ENCODE measurements at places on chromosomes 2 and 18.
A peak's percentile ranks its signal among the peaks of the same experiment; 100 is the strongest.

DNA sequence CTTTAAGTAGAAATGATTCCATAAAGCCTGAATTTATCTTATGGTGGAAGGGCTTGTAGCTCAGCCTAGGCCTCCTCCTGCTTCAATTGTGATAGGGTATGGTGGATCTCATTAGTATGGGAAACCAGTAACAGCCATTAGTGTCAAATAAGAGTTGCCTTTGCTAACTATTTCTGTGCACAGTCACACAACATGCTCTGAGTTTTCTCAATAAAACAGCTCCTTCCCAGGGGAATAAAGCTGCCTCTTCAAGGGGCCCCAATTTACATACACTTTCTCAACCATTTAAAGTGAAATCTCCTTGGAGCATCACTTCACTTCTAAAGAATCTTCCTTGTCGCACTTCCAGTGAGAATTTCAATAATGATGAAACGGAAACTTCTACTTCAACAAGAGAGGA, 53.4 kb downstream of the KLF7 start:
- no peak for DNase-seq

DNA sequence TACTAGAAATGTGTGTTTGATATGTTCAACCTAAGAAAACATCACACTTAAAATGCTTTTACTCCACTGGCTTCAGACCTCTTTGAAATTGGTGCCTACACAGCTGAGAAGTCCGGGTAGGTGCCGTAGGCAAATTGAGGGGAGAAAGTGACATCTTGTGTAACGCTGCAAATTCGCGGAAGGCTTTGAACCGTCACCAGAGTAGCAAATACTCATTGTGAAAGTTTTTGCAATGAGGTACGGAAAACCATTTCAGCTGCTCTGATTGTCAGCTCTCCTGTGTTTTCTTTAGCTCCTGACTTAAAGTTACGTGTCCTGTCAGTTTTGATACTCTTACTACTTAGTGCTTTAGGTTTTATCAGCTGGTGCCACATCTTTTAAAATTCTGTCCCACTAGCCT, 224.5 kb downstream of the FAM210A start:
- no peak for DNase-seq

DNA sequence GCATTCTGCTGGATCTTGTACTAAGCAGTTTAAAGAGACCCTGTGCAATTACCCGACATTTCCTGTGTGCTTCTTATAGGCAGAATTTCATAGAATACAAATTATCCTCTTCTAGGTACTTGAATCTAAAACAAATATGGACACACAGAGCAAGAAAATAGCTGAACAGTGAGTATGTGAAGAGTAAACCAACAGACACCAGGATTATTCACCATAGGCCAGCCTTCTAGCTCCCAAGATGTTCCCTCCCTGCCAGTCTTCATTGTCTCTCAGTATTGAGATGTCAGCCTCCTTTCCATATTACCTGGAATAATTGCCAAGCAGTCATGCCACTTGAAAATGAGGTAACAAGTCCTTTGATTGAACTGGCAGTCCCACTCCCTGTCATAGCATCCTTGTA, 187.1 kb downstream of the PTPRM start:
- DNase-seq: no peak

- DNase-seq: peak; percentile 10
Observed at GRCh38 chr18:12659904-12660605, 2.1 kb upstream of the SPIRE1 start.

DNA sequence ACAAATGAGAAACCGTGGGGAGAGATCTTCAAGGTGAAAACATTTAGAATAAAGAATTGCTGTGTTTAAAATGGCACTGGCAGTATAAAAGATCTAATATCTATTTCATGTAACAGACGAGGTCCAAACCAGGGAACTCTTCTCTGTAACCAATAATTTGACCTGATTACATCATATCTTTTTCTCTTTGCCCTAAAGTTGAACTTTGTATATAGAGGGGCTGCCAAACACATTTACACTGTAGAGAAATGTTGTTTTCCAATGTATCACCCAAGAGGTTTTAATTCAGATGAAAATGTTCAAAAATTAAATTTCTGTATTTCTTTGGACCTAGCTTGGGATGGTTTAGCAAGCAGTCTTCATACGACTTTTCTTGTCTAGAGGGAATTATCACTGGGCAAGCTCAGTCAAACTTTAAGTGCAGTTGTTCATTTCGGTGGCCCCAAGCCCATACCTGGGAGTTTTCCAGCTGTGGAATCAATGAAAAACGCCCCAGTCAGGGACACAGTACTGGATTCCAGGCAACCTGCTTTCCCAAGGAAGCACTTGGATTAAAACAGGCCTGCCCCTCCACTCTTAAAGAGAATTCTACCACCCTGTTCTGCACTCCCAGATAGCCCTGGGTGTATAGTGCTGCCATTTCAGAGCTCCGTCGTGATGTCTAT, 208.5 kb upstream of the FN1 start:
- DNase-seq: no peak

GRCh38 chr2:164115806-164116205, 380.0 kb upstream of the FIGN start:
- DNase-seq: no peak

All from stimulated activated CD8-positive, alpha-beta memory T cell treated with anti-CD3 and anti-CD28 coated beads, Interleukin-2, amount 100 ng/mL, for 1 hour (primary cell).